Stimulated activated CD4-positive, alpha-beta T cell treated with anti-CD3 and anti-CD28 coated beads, Interleukin-2, amount 100 ng/mL, for 4 hours (primary cell): ENCODE measurements at places on chromosomes 12 and 14.

DNA sequence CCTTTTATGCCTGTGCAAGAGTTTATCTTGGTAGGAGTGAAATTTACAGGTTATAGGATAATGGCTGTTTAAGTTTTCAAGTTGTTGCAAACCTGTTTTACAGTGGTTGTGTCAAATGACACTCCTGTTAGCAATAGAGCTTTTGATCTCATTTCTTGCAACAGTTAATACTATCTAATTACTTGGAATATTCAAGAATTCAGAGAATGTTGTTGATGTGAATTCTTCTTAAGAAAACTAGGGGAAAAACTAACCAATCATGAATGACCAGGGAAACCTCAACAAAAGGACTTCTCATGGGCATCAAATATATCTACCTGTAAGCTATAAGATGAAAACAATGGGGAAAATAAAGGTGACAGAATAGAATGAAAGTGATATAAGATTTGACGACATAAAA, 85.0 kb downstream of the IPO8 start:
- no peak for DNase-seq

DNA sequence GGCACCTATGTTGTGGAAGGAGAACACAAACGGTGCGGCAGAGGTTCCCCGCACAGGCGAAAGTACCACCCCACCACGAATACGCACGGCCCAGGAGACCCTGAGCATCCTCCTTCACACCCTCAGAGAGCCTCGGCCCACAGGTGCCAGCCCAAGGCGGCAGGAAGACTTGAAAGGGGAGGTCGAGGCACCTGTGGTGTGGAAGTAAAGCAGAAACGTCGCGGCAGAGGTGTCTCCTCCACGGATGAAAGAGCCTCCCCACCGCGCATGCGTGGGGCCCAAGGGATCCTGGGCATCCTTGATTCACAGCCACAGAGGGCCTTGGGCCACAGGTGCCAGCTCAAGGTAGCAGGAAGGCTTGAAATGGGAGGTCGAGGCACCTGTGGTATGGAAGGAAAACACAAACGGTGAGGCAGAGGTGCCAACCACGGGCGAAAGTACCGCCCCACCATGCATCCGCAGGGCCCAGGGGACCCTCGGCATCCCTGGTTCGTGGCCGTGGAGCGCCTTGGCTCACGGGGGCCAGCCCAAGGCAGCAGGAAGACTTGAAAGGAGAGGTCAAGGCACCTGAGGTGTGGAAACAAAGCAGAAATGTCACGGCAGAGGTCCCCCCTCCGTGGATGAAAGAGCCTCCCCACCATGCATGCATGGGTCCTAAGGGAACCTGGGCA, 380.1 kb downstream of the ALG10 start:
- no peak for DNase-seq

DNA sequence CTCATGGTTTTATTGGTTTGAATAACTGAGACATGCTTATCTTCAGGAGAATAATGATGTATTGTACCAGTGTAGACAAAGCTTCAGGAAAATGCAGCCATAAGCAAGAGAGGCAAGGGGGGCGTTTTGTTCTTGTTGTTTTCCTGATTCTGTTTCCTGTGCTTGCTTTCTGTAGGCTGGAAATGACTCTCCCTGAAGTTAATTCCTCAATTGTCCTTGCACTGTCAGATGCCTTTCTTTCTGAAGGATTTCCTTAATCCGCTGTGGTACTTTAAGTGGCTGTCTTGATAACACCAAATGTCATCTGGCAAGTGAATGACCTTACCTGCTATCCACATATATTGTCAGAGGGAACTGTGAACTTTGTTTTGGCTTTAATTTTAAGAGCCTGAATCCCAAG, 220.0 kb downstream of the NEDD1 start:
- DNase-seq: no peak

- DNase-seq: no peak
Observed at GRCh38 chr12:78531831-78532458, 332.6 kb upstream of the SYT1 start.

DNA sequence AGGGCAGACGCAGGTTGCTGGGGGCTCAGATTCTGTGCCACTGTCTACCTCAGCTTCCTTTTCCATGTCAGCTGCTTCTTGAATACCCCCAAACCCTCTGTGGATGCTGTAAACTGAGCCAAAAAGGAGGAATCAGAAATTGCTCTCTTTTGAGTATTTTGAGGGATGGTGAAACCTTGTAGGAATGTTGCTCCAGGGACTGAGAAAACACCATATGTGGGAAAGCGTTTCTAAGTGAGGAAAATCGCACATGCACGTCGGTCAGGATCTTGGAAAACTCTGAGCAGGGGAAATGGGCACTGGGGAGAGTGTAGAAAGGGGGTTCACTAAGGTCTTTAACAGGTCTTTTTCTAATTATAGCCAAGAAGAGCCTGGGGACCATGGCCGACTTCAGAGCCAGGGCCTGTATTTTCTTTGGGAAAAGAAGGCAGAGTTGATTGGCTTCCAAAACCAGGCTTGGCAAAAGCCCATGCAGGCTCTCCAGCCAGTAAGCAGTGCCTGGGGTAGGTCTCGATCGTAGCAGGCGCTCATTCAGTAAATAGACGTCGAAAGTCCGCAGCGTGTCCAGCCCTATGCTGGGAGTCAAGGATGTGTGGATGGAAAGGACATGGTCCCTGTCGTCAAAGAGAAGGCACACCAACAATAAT, 58.0 kb downstream of the NTF3 start:
- no peak for DNase-seq

DNA sequence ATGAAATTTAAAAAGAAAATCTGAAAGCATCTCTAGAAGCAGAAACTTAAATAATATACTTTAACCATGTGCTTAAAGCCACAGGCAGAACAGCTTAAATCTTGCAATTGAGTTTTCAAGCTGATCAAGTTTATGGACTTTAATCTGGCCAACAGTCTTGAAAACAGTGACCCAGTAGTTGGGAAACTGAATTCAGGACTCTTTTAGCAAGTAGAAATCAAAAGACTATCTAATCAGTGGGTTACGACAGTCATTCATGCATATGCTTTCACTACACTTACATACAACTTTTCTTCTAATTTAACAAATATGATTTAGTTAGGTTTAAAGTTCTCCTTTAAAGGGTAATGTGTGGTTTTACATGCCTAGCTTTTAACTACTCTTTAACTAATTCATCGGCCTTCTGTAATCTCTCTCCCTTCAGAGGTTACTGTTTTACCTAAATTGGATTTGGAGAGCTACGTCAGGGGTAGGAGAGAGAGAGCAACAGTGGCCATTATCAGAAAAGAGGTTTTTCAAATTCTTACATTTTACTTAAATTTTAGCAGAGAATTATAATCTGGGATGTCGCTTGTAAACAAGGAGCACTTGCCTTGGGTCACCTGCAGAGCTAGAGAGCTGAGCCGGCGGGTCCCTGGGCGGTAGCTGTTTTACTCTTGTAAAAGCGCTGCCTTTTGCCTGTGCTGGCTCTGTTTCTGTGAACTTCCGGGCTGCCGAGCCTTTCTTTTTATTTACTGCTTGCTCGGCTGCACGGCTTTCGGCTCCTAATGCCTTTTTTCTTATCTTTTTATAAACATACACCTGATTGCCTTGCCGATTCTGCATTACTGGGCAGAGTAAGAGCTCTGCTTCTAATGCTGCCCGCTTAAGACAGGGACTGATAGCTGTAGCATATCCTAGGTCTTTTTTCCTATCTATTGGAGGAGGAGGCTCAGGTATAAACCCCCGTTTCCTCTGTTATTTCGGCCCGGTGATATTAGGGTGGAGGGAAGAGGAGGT, 17.4 kb upstream of the LYZ start:
- peak; percentile 22 for DNase-seq

DNA sequence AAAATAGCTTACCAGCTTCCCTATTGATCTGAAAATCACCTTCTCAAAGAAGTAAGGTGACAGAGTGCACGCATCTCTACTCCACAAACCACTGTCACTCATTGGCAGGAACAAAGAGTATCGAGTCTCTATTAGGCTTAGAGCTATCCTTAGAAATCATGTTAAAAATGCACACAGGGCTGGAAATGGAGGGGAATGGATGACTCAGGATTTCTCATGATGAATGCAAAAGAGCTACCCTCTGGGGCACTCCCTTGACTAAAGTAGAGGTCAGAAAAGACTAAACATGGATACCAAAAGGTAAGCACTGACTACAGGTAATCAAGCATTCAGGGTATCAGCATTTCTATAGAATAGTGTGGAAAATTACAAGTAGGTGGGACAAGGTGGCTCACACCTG, 96.1 kb upstream of the ANO4 start:
- no peak for DNase-seq

DNA sequence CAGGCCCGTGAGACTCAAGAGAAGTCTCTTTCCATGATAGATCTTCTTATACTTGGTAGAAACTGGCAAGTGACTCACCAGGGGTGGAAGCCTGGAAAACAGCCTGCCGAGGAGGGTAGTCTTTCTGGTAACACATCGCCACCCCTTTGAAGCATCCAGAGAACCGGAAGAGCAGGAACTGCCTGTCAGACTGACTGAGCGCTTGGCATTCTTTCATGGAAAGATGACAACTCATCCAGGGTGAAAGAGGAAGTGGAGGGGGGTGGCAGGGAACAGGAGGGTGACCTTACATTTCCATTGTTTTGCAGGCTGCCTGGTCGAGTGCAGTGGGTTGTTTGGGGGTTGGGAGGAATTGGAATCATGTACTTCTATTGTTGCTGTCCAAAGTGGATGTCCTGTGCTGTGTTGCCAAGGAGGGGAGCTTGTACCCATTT, 34.5 kb downstream of the PRKCH start:
- DNase-seq: peak; percentile 62

GRCh38 chr12:97862072-97862471, 399.5 kb downstream of the RMST start:
- DNase-seq: no peak

DNA sequence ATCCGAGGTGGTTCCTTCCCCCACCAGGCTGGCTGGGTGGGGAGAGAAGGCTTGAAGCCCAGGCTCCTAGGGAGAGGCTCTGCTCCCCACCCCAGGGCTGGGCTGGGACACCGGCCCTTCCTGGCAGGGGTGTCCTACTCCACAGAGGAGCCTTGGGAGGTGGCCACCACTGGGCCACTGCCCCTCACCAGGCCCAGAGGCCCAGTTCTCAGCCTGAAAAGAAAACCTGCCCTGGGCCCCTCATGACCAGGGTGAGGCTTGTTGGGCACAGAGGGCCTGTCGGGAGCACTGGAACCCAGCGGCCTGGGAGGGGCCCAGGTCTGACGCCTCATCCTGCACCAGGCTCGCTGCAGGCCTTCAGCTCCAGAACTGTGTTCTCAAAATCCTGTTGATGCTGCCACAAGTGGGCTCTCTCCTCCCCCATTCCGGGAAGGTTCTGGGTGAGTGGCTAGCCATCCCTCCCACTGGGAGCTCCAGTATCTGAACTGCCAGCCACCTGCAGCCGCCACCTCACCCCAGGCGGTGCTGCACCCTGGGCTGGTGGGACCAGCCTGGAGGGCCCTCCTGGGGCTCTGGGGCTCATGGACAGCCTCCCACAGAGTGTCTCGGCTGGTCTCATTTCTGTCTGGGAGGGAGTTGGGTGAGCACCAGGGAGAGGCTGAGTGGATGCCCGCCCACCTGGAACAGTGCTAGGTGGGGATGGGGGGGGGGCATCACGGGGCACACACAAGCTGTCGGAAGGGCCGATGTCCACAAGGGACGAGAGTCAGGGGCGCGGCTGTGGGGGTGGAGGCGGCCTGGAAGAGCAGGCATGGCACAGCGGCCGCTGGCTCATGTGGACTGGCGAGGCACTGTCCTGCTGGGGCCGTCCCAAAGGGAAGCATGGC, 11.8 kb downstream of the BAG5 start:
- no peak for DNase-seq

- DNase-seq: no peak
Observed at GRCh38 chr14:80211153-80212022, at the start of gene DIO2. Gene DIO2, minus strand, starts transcription at chr14:80211504. Its CDS starts 32 bp downstream, at chr14:80211472.

- no peak for DNase-seq
Observed at GRCh38 chr14:79534703-79535353, 676.5 kb downstream of the DIO2 start.

GRCh38 chr12:130948751-130949150, 5.0 kb upstream of the ADGRD1 start:
- no peak for DNase-seq

GRCh38 chr14:34507459-34507858, 32.0 kb downstream of the EAPP start:
- no peak for DNase-seq

DNA sequence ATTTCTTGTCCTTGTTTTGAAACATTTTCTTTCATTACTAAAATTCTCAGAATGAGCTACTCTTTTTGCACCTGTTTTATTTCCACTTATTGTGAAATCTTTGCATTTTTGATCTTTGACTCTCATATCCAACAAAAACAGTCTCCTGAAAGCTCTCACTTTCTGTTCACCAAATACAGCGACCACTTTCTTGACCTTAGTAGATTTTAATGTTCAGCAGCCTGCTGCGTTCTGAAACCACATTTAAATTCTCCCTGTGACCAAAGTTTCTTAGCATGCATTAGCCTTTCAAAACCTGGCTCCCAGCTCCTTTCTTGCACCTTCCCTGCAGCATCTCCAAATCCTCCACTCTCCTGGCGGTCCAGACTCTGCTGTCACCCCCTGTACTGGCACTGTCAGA, 404.4 kb upstream of the PDE3A start:
- no peak for DNase-seq

DNA sequence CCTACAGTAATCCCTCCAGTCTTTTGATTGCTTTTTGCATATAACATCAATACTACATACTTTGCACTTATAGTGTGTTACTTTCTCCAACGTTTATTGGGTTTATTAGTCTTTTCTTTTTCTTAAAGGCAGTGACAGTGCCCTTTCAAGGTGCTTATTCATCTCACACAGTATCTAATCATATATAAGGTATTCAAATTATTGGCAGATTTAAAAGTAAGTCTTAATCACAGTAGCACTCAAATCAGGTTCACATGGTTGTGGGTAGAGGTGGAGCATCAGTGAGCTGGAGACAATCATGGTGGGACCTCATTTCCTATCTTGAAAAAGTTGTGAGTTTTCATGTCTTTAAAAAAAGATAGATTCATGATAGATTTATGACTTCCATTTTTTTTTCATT, 706.2 kb downstream of the GALC start:
- DNase-seq: no peak

DNA sequence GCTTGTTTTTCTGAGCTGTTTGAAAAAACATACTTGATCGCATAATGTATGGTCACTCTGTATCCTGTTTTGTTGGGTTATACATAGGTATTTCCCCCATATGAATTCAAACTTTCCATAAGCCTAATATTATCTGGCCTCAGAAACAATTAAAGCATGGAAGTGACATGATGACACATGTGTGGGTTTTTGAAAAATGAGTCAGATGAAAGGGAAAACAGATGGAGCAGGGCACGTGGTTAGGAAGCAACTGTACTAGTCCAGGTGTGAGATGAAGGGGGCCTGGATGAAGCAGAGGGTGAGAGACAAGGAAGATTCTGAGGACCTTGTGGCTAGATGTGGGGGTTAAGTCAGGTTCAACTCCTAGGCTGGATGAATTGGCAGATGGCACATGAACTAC, 92.7 kb upstream of the DNM1L start:
- DNase-seq: no peak

DNA sequence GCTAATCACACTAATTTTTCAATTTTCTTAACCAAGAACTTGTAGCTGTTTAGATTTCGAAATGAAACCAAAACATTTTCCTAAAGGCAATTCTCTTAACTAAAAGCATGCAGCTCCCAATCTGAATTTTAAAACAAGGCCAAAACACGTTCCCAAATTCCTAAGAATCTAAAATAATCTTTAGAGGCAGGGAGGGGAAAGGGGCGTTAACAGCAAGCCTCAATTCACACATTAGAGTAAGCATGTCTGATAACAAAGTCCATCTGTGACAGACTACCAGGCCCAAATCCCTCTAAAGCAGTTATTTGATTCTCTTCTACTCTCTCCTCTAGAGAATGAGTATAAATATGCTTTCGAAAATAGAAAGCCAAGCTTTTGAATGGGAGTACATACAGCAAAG, 754 bp downstream of the ATG14 start:
- no peak for DNase-seq

- no peak for DNase-seq
Observed at GRCh38 chr14:34466691-34467090, 4.7 kb upstream of the SPTSSA start.
